Activated CD4-positive, alpha-beta T cell treated with anti-CD3 and anti-CD28 coated beads, Interleukin-2, amount 50 U/mL, for 1 hour (primary cell): ENCODE measurements at places on chromosomes 3 and 15.
A peak's percentile ranks its signal among the peaks of the same experiment; 100 is the strongest.

DNA sequence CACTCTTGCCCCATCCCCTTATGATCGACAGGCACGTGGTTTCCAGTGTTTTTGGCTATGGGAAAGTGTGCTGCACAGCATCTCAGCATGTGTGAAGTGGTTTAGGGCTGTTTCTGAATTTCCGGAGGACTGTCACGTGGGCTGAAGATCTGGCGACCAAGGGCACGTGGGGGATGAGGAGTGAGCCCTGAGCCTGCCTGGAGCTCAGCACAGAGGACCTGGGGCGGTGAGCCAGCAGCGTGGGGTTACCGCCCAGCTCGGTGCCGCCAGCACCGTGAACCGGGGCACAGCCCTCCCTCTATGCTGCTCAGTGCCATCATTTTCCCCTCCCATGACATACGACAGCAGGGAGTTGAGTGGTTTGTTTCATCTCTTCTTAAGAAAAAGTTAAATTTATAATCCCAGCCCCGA lies 150.2 kb downstream of the DNAJB8 start:
- peak; percentile 63 for DNase-seq

GRCh38 chr15:72994534-72995177 lies 57.6 kb upstream of the NEO1 start:
- DNase-seq: no peak

- DNase-seq: no peak
Observed at GRCh38 chr3:28139967-28140634, 101.3 kb upstream of the CMC1 start.

- no peak for DNase-seq
Observed at GRCh38 chr15:33910741-33911140, 57.6 kb upstream of the CHRM5 start.

GRCh38 chr3:99315896-99316295 lies 322.5 kb upstream of the COL8A1 start:
- DNase-seq: no peak

GRCh38 chr3:125594125-125594524 lies 1.2 kb downstream of the OSBPL11 start:
- DNase-seq: no peak

DNA sequence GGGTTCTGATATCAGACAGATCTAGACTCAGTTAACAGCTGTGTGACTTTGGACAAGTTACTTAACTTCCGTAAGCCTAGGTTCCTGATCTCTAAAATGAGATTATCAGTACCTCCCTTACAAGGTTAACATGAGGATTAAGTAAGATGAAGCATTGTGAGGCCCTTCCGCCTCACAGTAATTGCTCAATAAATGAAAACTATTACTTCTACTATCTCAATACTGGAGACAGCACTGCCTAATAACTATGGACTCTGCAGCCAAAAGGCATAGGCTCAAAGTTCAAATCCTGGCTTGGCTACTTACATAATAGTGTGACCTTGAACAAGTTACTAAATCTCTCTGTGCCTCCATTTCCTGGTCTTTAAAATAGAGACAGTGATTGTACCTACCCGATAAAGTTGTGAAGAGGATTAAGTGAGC lies 82.0 kb upstream of the ATP11B start:
- no peak for DNase-seq

DNA sequence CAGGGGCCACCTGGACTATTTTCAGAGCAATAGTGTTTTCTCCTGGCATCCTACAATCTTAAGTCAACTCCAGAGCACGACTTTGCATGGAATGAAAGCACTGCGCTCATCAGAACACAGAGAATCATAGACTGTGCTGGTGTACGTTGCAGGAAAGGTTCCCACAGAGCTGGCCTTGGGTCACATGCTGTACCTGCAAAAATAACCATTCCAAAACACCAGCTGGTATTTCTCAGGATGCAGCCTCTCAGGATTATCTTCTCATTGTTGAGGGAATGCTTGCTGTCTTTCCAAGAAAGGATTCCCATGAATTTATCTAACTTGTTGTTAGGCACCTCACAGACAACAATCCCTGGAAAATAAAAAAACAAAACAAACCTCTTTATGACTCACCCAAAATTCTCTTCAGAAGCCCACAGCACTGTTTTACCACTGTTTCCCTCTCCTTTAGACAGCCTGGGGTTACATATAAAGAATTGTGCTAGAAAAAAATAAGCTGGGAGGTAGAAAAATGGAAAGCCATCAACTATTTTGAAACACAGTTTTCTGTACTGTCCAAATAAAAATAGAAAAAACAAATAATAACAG lies 131.7 kb downstream of the ATP8B4 start:
- no peak for DNase-seq

- DNase-seq: no peak
Observed at GRCh38 chr3:151439652-151440125, 21.2 kb downstream of the IGSF10 start.

DNA sequence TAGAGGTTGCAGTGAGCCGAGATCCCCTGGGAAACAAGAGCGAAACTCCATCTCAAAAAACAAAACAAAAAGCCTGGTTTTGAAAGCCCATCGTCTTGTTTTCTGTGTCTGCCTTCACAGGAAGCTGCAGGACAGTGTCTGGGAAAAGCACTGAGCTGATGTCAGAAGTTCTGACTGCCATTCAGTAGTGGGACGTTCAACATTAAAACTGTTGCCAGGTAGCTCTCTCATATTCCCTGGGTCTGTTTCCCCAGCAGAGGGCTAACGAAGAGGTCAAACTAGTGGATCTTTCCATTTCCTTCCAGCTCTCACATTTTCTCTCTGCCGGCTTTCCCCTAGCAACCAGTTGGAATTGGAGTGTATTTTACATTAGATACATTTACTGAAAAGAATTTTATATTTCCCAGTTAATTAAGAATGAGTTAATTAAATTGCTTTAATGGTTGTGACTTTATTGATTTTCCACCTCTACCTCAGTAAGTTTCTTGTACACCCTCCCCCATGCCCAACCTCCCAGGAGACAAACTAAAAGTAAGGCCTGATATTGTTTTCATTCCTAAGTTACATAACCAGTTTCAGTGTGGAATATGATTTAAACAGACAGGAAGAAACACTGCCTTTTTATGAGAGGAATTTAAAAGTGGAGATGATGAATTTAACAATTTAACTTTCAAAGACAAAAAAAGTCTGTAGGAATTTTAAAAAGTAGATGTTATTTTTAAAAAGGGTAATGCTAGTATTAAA lies 29.9 kb downstream of the RCN2 start:
- DNase-seq: no peak

DNA sequence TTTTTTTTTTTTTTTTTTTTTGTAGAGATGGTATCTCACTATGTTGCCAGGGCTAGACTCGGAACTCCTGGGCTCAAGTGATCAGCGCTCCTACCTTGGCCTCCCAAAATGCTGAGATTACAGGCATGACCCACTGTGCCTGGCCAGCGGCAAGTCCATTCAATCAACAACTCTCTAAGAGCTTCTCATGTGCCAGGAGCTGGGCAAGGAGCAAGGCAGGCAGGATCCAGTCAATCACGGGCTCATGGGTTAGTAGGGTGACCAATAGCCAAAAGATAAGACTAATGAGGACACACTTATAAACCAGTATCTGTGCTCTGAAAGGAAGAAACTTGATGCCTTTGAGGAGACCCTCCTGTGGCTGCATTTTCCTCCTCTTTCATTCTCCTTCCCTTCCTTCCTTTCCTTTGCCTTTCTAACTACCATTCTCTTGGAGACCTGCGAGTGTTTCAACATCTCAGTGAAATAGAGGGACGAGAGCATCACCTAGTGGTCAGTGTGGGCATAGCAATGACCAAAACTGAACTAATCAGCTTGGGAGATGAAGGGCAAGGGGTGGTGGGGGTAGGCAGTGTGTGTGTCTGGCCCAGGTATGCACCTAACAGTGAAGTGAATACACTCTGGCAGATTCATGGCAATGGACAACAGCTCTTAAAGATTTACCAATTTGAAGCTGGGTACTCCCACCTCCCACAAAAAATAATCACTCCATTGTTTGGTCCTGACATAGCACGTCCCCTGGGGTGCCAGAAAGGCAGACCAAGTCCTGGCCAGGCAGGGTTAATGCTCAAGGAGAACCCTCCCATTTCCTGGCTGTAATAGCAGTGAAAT lies 6.3 kb downstream of the RPP25 start:
- DNase-seq: peak; percentile 77

DNA sequence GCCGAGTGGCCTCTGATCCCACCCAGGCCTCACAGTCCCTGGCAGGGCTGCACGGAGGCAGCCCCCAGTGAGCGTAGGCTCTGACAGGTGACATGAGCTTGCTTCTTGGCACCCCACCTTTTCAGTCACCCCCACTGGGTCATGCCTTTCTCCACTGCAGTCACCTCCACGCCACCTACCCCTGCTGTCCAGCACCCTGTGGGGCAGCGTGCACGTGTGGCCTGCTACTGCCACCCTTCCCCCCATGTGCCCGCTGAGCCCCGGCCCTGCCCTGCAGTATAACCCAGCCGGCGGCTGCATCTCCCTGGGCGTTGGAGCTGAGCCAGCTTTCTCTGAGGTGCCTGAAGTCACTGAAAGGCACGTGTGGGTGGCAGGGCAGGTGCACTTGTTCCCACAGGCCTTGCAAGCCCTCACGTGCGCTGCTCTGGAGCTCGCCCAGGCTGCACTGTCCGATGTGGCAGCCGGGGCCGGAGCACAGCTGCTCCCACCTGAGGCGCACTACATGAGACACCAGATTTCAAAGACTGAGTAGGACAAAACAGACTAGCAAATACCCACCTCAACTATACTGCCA lies 65.6 kb downstream of the NIPA2 start:
- no peak for DNase-seq

DNA sequence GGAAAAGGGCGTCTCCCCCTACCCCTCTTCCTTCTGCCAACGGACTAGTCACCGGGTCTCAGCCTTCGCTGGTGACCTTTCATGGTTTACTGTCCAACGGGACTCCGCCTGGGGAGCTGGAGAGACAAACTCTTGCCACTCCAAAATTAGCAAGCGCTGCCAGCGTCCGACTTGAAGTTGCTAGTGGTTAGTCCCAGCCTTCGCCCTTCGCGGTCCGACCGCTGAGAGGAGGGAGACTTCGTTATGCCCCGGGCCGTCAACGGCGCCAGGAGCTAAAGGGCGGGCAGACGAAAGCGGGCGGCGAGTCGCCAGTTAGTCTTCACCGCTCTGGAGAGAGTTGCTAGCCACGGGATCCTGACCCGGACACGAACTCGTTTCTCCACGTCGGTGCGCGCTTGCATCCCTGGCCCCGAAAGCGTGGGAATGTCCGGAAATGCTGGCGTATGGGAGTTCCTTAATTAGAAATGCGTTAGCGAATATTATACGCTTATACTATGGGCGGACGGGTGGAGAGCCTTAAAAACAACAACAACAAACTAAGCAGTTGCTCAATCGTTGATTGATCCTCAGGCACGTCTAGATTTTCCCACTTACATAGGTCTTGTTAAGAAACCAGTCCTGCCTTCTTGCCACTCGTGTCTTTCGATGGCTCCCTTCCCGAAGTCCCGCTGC lies 716 bp downstream of the SMC4 start:
- peak; percentile 20 for DNase-seq

DNA sequence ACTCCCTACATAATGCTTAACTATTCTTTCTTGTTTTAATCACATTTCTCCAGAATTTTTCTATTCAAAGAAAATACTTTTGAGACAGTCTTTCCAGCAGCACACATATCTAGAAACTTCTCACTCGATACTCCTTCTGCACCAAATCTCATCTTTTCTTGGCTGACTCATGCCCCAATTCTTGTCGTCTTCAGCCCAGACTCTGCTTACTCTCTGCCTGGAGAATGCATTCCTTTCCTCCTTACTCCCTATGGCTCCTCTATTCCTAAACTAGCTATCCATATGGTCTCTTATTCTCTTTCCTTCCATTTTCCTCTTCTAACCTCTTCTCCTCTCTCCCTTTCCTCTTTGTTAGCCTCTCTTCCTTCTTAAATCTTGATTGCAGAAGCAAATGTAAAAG lies 158.7 kb downstream of the GBE1 start:
- no peak for DNase-seq

GRCh38 chr3:147890114-147890513 lies 480.9 kb downstream of the ZIC1 start:
- DNase-seq: no peak

DNA sequence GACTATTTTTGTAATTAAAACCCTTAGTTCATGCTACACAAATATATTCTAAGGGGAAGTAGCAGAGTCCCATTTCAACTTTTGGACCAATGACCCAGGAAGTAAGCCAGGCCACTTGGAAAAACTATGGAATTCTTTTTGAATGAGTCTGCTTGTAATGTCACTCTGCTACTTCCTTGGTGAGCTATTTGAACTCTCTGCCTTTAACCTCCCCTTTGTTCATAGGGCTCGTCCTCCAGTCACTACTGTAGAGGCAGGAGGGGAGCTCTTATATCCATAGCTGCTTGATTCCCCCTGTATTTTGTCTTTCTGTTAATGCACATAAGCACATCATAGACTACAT lies 119.6 kb downstream of the UACA start:
- no peak for DNase-seq

- DNase-seq: peak; percentile 16
Observed at GRCh38 chr15:51982013-51982769, 10.6 kb upstream of the LEO1 start.

GRCh38 chr15:92751528-92751927 lies 96.0 kb upstream of the FAM174B start:
- DNase-seq: no peak

GRCh38 chr15:56866803-56867202 lies 51.6 kb upstream of the TCF12 start:
- DNase-seq: no peak

DNA sequence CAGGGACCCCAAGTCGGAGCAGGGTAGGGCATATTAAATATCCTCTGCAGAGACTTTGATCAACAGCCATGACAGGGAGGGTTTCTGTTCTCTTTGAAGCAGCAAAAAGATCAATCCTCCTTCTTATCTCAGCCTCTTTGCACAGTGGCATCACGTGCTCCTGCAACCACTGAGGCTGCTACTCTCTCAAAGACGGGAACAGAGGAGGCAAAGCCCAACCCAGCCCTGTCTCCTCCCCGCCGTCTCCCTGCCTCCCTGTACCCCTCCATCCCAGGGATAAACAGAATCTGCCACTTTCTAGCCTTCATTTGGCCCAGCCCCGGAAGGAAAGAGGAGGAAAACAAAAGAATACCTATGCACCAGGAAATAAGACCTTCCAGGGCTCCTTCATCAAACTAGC lies 7.5 kb upstream of the TBC1D21 start:
- no peak for DNase-seq

- no peak for DNase-seq
Observed at GRCh38 chr3:184776916-184777315, 35.0 kb upstream of the VPS8 start.

GRCh38 chr3:127590282-127590592 lies 296 bp downstream of the TPRA1 start:
- DNase-seq: peak; percentile 20

GRCh38 chr3:143974271-143975238 lies 2.9 kb downstream of the DIPK2A start:
- DNase-seq: no peak

DNA sequence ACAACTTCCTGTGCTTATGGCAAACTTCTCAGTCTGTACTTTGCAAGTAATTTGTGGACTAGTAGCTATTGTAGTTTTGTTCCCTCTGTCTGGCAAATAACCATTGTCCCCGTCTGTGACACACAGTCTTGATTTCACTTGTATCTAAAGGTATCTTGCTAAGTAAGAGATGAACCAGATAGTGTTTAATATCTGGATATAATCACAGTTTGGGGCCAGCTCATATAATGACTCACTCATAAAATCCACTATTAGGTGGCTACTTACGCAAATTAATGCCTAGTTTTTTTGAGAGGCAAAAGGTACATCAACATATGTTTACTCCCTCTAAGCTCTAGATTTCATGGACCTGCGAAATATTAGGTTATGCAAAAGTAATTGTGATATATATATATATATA lies 30.4 kb downstream of the VGLL3 start:
- DNase-seq: no peak
